Stimulated activated CD8-positive, alpha-beta memory T cell treated with anti-CD3 and anti-CD28 coated beads, Interleukin-4, amount 100 ng/mL, for 1 hour (primary cell): ENCODE measurements at places on chromosomes 2 and 18.

DNA sequence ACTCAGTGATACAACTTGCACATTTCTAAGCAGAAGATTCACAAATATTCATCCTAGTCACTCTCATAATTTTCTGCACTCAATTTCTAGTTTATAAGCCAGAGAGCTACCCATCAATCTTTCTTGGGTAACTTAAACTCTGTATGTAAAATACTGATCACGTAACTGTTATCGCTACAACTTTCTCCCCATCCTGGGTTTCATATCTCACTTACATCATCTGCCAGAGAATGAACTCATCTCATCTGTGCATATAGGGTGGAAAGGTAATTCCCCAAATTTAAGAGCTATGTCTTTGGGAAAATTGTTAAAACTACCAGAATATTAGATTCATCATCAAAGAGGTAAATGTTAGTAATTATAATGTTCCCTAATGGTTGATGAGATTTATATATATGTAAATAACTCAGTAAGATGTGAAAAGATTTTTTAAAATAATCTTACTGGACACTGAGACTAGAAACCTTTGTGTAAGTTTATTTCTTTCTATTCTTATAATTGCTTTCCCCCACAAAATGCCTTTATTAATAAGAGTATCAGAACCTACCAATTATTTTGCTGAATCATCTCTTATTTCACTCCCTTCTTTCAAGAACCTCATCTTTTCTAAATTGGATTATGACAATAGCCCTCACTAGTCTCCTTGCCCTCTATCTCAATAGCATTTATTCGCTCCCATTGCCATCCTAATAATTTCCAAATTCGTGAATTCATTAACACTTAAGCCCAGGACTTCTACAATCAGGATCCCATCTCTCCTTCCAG, 729.0 kb downstream of the EPHA4 start:
- no peak for DNase-seq

DNA sequence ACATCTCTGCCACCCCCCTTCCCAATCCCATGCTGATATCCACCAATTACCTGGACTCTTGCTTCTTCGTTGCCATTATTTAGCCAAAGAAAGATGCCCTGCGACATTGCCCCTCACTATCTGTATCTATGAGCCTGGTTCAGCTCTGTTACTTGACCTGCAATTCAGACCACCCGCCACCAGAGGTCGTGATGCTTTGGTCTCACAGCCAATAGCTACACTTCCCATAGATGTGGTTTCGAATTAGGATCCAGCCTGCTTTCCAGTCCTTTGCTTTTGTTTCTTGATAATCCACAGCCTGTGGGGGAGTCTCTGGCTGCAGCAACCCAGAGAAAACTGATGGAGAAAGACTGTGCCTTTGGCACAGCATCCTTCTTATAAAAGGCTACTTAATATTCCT, 239.4 kb downstream of the KLHL29 start:
- no peak for DNase-seq

DNA sequence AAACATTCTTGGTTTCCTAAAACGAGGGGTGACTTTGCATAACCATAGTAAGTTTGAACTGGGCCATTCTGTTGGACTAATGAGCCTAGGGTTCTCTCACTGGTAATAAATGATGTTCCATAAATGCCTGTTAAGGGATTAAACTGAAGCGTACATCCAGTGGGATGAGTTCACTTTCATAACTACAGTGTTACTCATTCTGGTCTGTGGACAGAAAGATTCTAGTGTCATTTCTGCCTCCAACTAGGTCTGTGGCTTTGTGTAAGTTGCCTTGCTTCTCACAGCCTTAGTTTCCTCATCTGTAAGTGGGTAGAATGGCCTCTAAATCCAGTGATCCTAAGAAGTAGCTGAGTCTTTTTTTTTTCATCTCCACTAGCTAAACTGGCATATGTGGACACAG, 1860.6 kb upstream of the PIK3C3 start:
- no peak for DNase-seq

DNA sequence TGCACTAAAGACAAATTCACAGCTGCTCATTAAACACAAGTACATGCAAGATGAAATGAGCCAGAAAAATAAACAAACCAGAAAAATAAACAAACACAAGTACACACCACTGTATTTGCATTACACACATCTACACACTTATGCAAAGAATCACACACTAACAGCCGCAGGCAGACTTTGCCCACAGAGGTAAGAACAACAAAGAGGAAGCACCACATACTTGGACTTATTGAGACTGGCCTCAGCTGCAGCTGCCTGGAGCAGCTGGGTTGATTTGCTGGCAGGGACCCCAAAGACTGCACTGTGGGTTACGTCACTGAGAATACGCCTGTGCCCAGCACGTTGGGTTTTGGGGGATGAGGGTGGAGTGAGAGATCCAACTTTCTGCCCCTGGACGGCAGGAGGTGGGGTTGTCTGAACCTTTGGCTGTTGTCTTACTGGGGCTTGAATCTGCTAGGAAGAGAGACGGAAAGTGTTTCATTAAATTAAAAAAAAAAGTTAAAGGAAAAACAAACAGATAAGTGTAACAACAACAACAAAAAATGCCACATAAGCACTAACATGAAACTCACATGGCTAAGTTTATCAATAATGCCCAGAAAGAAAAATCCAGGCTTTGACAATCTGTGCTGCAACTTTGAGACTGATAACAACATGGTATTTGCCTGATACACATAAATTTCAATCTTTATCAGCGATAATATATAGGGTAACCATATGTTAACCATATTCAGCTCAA, 71.9 kb upstream of the NFU1 start:
- no peak for DNase-seq

- no peak for DNase-seq
Observed at GRCh38 chr2:169472249-169472648, 7.0 kb upstream of the BBS5 start.

- no peak for DNase-seq
Observed at GRCh38 chr18:75124991-75125381, 84.0 kb downstream of the PTGR3 start.

- no peak for DNase-seq
Observed at GRCh38 chr2:41717839-41718238, 330.0 kb upstream of the PKDCC start.

- DNase-seq, result no peak
Observed at GRCh38 chr18:76318607-76319006, 176.4 kb downstream of the ZNF516 start.

- DNase-seq, result no peak
Observed at GRCh38 chr2:2644040-2644439, 313.0 kb upstream of the MYT1L start.

DNA sequence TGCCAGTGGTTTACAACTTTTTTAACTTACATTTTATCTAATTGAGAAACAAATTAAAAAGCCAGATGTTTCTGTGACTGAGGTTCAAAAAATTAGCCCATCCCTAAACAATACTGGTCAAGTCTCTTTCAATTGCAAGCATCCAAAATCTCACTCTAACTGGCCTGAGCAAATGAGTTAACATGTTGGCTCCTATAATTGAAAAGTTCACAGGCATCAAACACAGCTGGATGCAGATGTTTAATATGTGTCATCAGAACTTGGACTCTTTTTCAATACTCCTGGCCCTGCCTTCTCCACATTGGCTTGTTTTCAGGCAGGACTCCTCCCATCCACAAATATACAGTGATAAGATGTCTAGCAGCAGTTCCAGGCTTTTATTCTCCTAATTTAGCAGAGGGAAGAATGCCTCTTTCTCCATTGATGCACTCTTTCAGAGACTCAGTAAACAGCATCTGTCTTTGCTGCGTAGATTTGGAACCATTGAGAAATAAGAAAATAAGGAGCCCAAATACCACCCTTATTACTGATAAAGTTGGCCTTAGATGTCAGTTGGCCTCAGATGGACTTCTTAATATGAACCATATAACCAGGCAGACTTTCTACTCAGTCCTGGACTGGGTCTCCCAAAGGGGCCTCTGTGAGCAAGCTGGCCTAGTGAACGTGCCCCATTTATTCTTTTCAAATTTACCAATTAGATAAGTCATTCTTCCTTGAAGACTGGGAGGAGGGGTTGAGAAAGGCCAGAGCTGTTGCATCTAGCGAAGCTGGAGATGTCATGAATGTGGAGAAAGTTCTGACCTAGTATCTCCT, 30.4 kb upstream of the FN1 start:
- DNase-seq, result no peak

- no peak for DNase-seq
Observed at GRCh38 chr2:120522151-120522751, 176.3 kb downstream of the INHBB start.

GRCh38 chr2:156005999-156006712, 326.4 kb downstream of the NR4A2 start:
- no peak for DNase-seq

GRCh38 chr2:134191835-134192234, 62.0 kb upstream of the MGAT5 start:
- DNase-seq, result no peak

GRCh38 chr18:3499501-3499900, 49.5 kb downstream of the TGIF1 start:
- no peak for DNase-seq

GRCh38 chr2:8212239-8212638, 469.6 kb upstream of the ID2 start:
- DNase-seq, result no peak

DNA sequence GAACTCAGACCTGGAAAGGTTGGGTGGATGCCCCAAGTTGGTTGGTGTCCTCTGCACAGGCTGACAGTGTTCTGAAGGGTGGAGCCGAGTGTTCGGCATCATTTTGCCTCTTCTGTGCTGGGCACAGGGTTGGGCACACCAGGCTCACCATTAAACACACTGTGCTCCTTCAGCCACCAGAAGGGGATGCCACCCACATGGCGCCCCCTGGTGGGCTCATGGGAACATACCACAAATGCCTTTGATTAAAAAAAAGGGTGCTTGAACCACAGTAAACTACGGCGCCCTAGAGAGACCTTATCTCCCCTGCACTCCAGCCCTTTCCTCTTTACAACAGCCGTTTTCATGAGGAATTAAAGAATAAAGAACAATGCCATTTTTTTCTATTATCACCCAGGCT, 89.4 kb downstream of the CELF4 start:
- no peak for DNase-seq

GRCh38 chr18:933082-933481, 28.4 kb downstream of the ADCYAP1 start:
- no peak for DNase-seq

GRCh38 chr2:118250463-118250862, 162.2 kb downstream of the INSIG2 start:
- no peak for DNase-seq
